NCI-H187 treated with DMSO at 0.1 percent for 48 hours (cell line): ENCODE measurements at places on chromosomes 1 and 21.

DNA sequence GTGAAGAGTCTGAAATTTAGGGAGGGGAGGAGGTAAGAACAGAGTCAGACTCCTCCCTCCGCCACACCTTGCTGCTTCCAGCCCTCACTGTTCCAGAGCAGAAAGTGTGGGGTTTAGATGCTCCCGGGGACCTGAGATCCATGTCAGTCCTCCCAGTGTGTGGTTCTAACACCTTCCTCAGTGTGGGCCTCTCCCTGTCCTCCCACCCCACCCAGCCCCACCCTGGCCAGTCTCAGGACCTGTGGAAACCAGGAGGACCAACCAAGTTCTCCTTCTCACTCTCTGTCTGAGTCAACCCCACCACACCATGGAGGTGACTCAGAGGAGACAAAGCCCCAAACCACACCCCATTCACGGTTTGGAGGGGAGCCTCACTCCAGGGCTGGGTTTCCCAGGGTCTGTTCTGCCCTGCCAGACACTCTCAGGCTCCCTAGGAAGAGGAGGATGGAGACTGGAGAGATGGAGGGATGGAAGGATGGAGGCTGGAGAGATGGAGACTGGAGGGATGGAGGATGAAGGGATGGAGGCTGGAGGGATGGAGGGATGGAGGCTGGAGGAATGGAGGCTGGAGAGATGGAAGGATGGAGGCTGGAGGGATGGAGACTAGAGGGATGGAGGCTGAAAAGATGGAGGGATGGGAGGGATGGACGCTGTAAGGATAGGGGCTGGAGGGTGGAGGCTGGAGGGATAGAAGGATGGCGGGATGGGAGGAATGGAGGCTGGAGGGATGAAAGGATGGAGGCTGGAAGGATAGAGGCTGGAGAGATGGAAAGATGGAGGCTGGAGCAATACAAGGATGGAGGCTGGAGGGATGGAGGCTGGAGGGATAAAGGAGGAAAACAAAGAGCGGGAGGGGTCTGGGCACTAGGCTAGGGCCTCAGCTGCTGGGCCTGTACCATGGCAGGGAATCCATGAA is 100.9 kb upstream of the RUNX3 start:
- no peak for DNase-seq

GRCh38 chr1:41891199-41891896 is 27.4 kb downstream of the HIVEP3 start:
- DNase-seq = peak; percentile 28

- peak; percentile 71 for DNase-seq
Observed at GRCh38 chr1:152034654-152035538, 1.9 kb downstream of the S100A11 start.

- DNase-seq = no peak
Observed at GRCh38 chr1:177448036-177448615, 277.4 kb downstream of the BRINP2 start.

GRCh38 chr1:156740237-156740740 is 599 bp downstream of the MRPL24 start:
- DNase-seq = no peak

- no peak for DNase-seq
Observed at GRCh38 chr21:31905503-31906451, 33.0 kb downstream of the HUNK start.
